ENCODE measurements at places on chromosomes 5 and 9.

GRCh38 chr5:106205916-106206571 lies 1464.7 kb downstream of the EFNA5 start:
- no peak for DNase-seq

- DNase-seq = peak; percentile 51
These were observed 1740.9 kb upstream of the CDH9 start for GRCh38 chr5:28779161-28779754.

DNA sequence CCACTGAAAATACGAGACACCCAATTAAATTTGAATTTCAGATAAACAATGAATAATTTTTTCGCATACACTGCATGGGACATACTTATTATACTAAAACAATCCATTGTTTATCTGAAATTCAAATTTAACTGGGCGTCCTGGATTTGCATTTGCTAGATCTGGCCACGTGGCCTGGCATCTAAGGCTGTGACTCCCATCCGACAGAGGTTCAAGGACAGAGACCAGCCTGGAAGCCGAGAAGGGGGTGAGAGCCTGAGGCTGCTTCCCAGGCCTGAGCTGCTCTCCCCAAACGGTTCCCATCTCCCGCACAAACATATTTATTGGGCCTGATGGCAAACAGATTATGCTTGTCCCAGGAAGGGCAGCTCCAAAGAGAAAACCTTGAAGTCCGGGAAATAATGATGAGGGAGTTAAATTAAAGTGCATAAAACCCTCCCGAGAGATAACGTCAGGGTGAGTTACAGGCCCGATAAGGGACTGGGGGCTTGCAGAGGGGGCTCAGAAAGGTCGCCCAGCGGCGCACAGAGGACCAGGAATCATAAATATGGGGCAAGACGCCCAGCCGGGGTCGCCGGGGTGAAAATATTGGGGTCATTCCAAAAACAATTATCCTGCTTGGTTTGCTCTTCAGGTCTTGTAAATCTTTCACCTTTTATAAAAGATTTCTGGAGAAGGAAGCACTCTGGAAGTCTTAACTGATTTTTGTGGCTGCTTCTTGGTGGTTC lies 163.7 kb downstream of the GAPVD1 start:
- no peak for DNase-seq

DNA sequence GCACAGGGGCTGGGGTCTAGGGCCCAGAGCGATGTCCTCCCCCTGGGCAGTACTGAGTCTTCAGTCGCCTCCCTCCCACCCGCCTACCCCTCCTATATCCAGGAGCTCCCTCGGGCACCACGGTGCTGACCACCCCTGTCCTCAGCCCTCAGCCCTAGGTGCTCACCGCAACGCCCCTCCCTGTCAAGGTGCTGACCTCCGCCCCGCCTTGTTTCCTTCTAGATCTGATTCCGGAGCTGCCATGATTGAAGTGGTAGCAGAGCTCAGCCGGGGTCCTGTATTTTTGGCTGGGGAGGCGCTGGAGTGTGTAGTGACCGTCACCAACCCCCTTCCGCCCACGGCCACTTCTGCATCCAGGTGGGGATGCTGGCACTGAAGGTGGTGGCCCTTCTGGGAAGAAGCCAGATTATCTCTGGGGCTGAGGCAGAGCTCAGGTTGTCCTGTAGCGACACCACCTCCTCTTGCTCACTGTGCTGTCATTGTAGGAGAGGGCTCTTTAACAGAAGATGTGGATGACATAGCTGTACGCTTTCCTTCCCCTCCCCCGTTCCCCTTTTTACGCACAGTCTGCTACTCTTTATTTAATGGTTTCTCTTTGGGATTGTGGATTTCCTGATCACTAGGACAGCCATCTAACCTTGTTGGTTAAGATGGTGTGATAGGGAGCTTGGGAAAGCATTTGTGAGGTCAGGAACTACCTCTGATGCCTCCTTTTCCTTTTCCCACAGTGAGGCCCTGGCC lies 598 bp downstream of the RGP1 start:
- no peak for DNase-seq

DNA sequence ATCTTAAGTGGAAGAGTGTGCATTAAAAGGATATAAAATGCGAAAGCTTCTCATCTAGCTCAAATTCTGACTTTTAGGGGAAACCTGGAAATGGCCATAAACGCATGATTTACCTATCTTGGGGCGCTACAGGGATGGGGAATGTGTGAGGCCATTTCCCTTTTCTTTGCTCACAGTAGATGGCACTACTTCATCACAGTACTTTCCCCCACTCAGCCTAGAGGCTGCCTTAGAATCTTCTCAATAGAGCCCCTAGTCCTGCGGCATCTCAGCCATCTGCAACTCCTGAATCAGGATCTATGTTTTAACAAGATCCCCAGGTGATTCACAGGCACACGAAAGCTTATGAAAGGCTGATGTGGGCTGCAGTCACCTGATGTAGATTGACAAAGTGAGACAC lies 110.8 kb downstream of the LHFPL2 start:
- DNase-seq = peak; percentile 73

- DNase-seq = no peak
These were observed 139.0 kb downstream of the OLFM1 start for GRCh38 chr9:135226369-135227050.

DNA sequence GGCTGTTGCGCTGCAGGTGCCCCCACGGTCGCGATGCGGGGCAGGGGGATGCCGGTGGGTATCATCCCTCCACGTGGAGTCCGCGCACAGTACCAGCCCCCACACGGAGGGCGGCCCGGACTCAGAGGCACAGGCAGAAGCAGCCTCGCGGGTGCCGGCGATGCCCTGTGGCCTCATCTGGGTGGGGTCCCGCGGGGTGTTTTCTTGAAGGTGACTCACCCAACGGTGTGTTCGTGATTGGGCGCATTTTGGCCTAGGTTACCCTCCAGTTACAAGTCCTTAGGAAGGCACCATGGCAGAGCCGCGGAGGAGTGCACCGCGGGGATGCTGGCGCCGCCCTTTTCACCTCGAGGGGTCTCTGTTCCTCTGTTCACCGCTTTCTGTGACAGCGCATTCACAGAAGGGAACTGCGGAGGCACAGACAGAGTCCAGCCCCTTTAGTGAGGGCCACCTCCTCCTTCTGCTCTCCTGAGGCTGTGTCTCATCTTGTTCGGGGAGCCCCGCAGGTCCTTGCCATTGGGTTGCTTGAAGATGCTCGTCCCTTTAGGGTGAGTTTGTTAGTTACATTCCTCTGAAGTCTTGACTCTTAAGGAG lies 21.6 kb upstream of the EXOC3 start:
- no peak for DNase-seq

DNA sequence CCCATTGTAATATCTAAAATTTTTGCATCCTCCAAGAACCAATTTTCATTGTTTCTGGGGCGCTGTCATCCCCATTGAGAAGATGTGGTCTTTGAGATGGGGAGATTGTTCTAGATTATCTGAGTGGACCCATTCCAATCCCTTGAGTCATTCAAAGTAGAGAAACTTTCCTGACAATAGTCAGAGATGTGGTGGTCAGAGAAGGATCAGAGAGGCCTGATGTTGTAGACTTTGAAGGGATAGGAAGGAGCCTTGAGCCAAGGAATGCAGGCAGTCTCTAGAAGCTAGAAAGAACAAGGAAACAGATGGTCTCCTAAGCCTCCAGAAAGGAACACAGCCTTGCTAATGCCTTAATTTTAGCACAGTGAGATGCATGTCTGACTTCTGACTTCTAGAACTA lies 80.4 kb downstream of the TEK start:
- DNase-seq = no peak
